Right renal pelvis (tissue), 4 donors: ENCODE measurements at places on chromosomes 1 and 21.

- no peak for DNase-seq
Observed at GRCh38 chr1:212980123-212980785, 29.9 kb downstream of the VASH2 start.

DNA sequence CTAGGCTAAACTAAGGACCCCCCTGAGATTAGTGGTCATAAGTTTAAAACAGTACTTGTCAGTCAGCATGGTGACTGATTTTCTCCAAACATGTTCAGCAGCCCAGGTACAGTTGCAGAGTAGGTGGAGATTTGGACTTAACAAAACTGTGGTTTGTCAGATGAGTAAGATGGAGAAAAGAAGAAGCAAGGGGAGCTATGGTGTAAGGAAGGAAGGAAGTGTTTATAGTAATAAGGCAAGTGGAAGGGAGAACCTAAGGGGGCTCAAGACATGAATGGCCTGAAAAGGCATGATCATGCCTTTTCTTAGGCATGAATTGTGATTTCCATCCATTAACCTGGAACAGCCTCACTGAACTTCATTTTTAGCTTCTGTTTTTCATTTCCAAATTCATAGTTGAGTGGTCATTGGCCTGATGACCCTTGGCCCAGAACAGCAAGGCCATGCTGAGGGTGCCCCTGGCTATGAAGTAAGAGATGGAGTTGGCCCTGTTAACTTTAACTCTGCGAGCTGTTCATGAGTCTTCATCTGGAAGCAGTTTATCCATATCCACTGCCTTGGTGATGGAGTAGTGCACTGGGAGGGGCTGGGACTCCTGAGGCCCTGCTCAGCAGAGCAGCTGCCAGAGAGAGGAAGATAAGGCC lies 60.7 kb downstream of the LRRC8D start:
- DNase-seq: no peak

- no peak for DNase-seq
Observed at GRCh38 chr1:190274721-190275120, 202.9 kb downstream of the BRINP3 start.

- DNase-seq: no peak
Observed at GRCh38 chr1:18972531-18972930, 16.1 kb upstream of the IFFO2 start.

GRCh38 chr1:27591622-27592021 lies 12.3 kb downstream of the AHDC1 start:
- no peak for DNase-seq

DNA sequence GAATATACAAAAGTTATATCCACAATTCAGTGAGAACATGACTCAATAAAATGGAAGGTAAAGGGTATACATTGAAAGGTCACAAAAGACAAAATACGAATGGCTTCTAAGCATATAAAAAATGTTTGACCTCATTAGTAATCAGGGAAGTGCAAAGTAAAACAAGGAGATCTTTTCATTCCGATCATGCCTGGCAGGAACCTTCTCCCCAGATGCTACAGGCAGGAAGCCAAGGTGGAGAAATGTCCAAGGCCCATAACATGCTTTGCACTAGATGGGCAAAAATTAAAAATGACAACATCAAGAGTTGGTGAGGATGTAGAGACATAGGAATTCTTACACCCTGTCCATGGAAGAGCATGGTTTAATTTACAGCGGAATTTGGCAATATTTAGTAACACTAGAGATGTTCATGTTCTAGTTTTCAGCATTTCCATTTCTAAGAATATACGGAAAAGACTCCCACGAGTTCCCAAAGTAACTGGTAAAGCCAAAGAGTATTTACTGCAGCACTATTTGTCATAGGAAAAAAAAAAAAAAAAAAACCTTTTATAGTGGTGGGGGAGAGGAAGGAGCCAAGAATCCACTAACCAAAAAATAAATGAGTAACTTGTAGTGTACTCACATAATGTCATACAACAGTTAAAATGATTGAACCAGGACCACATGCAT lies 184.5 kb upstream of the KAZN start:
- no peak for DNase-seq

- DNase-seq: no peak
Observed at GRCh38 chr1:156104065-156104810, 10.3 kb upstream of the LMNA start.

DNA sequence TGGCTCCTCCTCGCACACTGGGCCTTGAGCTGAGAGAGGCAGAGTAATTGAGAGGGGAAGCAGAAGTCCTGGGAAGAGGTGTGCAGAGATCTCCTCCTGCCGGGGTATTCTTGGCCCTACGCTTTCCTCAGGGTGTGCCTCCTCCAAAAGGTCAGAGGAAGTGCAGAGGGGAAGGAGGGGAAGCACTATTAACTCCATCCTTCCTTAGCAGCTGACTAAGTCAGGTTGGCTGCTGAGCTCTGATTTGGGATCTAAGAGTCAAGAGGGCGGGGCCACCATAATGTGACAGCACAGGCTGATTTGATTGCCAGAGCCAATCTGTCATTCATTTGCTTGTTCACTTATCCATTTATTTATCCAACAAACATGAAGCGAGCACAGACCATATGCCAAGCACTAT lies 12.3 kb downstream of the ATP2B4 start:
- no peak for DNase-seq

- DNase-seq: no peak
Observed at GRCh38 chr1:232132572-232132971, 497.4 kb downstream of the SIPA1L2 start.

GRCh38 chr1:48659801-48660200 lies 116.9 kb downstream of the BEND5 start:
- no peak for DNase-seq

GRCh38 chr1:23588749-23589548 lies 29.6 kb upstream of the ID3 start:
- no peak for DNase-seq

GRCh38 chr1:212291505-212292134 lies 6.4 kb downstream of the PPP2R5A start:
- DNase-seq: no peak

DNA sequence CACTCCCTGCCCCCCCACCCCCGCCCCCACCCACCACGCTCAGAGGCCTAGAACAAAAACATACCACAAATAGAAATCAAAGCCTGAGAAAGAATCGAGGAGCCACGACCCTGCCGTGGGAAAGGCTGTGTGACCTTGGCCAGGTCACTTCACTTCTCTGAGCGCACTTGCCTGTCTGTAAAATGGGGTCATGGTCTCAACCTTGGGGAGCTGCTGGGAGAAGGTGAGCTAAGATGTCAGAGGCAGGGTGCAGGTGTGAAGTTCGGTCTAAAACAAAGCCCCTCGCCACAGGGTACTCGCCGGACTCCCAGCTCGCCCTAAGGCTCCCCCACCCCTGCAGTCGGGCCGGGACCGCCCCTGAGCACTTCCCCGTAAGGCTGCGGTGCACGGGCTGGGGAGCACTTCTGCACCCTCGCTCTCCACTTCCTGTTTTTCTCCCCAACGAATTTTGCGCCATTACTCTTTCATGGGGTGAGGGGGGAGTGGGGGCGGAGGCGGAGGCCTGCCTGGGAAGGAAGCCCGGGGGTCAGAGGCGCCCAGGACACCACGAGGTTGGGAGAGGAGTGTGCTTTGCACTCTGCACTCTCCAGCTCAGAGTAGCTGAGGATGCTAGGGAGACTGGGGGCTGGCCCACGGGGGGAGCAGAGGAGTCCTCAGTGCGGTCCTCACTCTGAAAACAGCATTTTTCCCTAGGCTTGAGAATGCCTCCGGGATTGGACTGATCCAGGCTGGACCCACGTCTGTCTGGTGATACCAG lies 21.9 kb upstream of the PIK3CD start:
- no peak for DNase-seq

- peak; percentile 36 for DNase-seq
Observed at GRCh38 chr1:45802343-45803298, 791 bp upstream of the MAST2 start.

GRCh38 chr1:224784265-224785039 lies 145.0 kb upstream of the DNAH14 start:
- no peak for DNase-seq

GRCh38 chr1:209619696-209620486 lies 32.3 kb downstream of the LAMB3 start:
- no peak for DNase-seq

DNA sequence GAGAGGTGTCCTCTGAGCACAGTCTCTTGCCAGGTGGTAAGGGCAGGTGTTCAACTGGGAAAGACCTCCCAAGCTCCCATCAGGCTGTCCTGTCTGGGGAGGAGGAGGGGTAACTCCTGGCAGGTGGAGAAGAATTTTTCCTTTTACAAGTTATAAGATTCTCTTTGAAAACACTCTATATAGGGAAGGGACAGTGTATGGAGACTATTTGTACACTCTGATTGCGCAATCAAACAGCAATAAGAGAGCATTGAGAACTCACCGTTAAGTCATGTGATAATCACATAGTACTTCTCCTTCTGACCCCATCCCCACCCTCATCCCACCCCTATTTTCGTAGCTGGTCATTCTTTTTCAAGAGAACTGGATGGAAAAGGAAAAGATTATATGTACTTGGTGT lies 179.3 kb upstream of the ZNF644 start:
- no peak for DNase-seq

GRCh38 chr1:57321776-57322175 lies 102.1 kb downstream of the DAB1 start:
- no peak for DNase-seq

GRCh38 chr21:38112219-38112789 lies 144.5 kb upstream of the KCNJ15 start:
- no peak for DNase-seq

DNA sequence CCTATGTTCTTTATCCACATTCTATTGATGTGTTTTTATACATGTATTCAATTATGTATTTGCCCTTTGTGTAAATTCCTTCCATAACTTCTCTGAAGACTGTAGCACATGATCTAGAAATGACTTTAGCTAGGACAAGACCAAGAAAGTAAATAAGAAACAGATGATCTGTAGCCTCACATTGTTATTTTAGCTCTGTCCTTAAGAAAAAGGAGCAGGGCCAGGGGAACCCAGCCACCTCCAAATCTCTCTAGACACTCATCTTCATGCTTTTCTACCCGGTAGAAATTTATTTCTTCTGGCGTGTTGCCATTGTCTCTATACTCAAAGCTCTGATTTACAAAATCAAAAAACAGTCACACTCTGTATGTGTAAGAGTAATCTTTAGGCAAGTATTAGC lies 27.1 kb downstream of the CDC7 start:
- DNase-seq: no peak

GRCh38 chr1:222373216-222373615 lies 174.7 kb downstream of the HHIPL2 start:
- DNase-seq: no peak

- DNase-seq: no peak
Observed at GRCh38 chr1:176605176-176605575, 142.2 kb downstream of the PAPPA2 start.

- DNase-seq: no peak
Observed at GRCh38 chr1:150507912-150508864, at the start of gene ECM1. TSS of gene ECM1 (plus strand) at chr1:150508109. CDS start at chr1:150508210, 101 bp downstream.

DNA sequence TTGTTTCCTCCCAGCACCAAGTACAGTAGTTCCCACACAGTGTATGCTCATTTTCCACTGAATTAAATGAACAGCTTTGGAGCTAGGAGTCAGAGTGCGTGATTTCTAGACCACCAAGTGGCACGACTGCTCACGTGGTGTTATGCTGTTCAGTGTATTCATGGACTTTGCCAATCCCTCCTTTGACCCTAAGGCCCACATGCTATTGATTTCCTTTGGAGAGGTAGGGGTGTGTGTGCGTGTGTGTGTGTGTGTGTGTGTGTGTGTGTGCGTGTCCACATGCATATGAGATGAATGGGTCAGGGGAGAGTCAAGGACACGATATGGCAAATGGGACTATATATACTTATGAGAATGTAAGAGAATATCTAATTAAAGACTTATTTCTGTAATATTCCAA lies 177.2 kb downstream of the LMX1A start:
- no peak for DNase-seq

DNA sequence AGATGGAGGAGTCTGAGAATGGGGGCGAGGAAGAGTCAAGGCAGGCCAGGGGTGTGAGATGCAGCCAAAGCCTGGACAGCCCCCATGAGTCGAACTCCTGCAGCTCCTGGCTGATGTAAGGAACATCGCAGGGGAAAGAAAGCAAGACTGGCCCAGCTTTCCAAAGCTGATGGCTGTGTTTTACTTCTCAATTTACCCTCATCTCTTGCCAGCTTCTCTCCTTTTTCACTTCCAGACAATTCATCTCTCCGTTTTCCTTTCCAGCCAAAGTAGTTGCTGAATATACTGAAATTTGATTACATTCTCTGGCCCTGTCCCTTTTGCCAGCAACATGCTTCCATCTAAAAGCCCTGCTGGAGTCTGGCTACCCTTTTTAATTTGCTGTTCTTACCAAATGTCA lies 40.0 kb upstream of the UBE2U start:
- DNase-seq: no peak

- DNase-seq: no peak
Observed at GRCh38 chr1:115565353-115565752, 76.4 kb upstream of the VANGL1 start.

DNA sequence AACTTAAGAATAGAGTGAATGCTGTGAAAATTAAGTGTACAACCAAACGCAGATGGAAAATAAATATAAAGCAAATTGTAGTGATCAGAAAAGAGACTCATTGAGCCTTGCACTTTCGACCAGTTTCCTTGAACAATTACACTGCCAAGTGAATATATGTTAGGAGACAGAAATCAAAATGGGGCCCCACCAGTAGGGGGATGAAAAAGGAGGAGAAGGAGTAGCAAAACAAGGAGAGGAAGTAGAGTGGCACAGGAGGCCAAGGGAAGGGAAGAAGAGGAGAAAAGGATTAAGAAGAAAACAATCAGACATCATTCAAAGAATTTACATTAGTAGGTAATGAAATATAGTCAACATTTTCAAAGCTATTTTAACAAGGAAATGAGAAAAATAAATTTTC lies 1770.6 kb downstream of the PLA2G4A start:
- no peak for DNase-seq

DNA sequence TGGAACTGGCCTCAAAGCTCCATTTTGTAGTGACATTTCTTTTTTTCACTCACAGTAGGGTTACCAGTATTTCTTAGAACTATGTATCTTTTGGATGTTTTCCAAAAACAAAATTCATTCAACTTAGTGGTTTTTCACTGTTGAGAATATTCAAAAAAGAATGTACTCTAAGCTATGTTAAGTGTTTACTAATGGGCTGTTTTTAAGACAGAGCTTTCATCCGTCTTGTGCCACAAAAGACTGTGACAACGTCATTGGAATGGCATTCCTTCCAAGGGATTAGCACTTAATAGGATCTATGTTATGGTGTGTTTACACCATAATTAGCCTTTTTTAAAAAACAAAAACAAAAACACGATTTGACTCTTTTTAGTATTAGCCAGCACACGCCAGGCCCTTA lies 66.8 kb downstream of the TTC3 start:
- DNase-seq: no peak

DNA sequence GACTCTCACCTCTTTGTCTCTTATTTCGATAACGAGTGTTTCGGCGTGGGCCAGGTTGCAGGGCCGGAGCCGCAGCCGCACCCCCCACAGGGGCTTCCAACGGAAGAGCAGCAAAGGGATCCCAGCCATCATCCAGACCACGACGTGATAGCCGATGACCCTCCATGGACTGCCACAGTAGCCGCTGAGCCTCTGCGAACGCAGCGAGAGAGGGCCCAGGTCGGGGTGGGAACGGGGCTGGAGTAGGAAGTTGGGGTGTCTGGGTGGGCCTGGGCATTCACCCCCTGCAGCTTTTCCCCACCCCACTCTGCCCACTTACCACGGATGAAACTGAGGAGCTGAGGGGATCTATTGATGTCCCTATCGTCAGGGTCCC lies 6.4 kb downstream of the ATP13A2 start:
- no peak for DNase-seq
